ENCODE measurements at places on chromosomes 6 and 20. TPM values are rescaled to one million over a fixed set of nuclear protein-coding genes. Genes with fewer than 3 reads are reported as not detected.

HNF4A gene
- total RNA-seq: not detected

RAB44 gene
- not detected for total RNA-seq

COL9A1 gene
- total RNA-seq: not detected

PSORS1C1 gene
- 2.4 TPM for total RNA-seq

CALHM4 gene
- not detected for total RNA-seq

FRK gene
- 2.3 TPM for total RNA-seq

ARMC2 gene
- 1.8 TPM for total RNA-seq

ZNF318 gene
- 7.7 TPM for total RNA-seq

DYNLT2 gene
- 0.34 TPM for total RNA-seq

PROKR2 gene
- total RNA-seq: not detected

RGS19 gene
- 20.8 TPM for total RNA-seq

OR2J2 gene
- not detected for total RNA-seq

ZNF334 gene
- 1.1 TPM for total RNA-seq

SSTR4 gene
- total RNA-seq: not detected

TFAP2B gene
- total RNA-seq: 0.70 TPM

NFS1 gene
- 37.1 TPM for total RNA-seq

LPIN3 gene
- total RNA-seq: 9.3 TPM

NUP153 gene
- 24.6 TPM for total RNA-seq

PRSS35 gene
- total RNA-seq: not detected

STX11 gene
- 0.15 TPM for total RNA-seq

SIRPA gene
- total RNA-seq: 27.8 TPM

CLPSL2 gene
- not detected for total RNA-seq

KCNQ2 gene
- not detected for total RNA-seq
